ENCODE measurements at places on chromosomes 11 and 22.

- no peak for DNase-seq
These were observed 309.2 kb downstream of the FAT3 start for GRCh38 chr11:92533657-92534335.

- peak; percentile 42 for DNase-seq
These were observed 35.0 kb upstream of the JAM3 start for GRCh38 chr11:134033696-134034491.

DNA sequence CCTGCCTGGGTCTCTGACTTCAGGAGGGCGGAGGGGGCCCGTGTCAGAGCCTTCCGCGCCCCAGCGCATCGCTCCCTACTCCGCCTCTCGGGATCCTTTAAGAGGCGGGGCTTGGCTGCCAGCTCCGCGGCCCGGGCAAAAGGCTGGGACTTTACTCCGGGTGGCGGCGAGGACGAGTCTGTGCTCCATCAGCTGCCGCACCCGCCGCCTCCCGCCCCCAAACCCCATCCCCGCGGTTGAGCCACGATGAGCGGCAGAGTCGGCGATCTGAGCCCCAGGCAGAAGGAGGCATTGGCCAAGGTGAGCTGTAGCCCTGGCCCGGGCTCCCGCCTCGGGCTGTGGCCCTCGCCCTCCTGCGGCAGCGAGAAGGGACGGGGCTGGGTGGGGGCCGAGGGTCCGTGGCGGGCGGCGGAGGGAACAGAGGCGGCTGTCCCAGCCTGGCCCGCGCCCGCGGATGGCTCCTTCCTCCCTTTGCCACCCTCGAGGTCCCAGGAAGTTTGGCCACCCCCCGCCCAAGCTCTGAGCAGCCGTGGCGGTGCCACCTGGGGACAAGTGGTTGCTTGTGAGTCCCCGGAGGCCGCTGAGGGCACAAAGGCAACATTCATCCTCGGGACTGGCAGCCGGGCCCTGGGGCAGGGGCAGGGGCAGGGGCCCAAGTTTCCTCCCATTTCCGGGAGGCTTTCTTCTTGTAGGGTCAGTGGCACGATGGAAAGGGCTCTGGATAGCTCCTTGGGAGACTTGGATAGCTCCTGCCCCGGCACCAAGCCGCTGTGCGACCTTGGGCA lies at the start of gene SEC14L2:
SEC14L2 (plus strand) TSS at position 148 of the 785 bp plus-strand sequence; CDS start at position 247, 99 bp downstream.
- peak; percentile 27 for DNase-seq

DNA sequence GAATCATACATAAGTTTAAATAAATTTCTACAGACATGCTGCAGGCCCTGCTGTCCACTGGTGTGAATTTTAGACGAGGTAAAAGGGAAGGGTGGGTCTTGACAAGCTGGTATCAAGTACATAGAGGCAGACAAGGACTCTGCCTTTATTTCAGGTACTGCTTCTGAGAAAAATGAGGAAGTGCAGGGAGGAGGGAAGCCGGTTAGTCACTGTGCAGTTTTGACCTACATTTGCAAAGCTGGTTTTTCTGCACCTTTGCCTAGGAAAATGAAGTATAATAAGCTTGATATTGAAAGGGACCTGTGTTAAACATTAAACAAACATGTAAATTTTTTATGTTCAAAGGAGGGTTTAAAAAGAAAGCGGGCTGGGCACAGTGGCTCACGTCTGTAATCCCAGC lies 24.6 kb downstream of the TMEM45B start:
- DNase-seq: no peak

DNA sequence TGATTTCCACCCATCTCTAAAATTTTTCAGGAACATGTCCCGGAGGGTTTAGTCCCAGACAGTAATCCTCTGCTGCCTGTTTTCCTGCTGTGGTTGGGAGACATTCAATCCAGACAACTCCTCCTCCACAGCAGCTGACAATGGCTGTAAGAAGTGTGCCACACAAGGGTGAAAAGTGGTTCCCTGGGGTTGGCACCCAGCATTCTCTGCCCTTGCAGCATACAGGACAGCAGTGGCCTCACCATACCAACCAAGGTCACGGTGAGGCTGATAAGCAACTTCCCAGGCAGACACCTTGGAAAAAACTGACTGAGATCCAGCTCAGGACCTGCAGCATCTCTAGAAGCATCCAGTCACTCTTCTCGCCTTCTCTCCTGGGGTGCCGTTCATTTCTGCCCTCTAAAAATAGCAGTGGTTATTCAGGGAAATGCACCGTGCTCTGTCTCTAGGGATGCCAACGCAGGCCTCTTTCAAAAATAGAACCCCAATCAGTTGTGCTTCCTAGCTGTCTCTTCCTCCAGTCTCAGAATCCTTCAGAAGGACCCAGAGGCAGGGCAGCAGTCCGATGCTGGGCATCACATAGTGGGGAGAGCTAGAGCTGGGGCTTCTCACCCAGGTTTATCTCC lies 241.0 kb downstream of the TENM4 start:
- no peak for DNase-seq

- no peak for DNase-seq
These were observed 2.3 kb downstream of the SIK2 start for GRCh38 chr11:111604392-111605009.

DNA sequence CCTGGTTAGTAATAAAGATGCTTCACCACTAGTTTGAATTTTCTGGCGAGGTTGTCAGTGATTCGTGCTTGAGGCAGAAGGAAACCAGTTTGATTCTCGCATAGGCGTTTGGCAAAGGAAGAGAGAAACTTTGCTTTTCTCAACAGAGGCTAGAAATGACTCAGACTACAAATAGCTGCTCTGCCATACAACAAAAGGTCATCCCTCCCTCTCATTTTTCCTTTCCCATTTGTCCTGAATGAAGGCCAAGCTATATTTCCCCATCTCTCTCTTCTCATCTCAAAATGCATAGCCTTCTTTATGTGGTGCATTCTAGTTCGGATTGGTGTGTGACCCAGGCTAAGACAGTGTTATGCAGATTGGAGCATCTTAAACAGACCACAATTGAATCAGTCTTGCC lies 741.4 kb downstream of the NTM start:
- no peak for DNase-seq

DNA sequence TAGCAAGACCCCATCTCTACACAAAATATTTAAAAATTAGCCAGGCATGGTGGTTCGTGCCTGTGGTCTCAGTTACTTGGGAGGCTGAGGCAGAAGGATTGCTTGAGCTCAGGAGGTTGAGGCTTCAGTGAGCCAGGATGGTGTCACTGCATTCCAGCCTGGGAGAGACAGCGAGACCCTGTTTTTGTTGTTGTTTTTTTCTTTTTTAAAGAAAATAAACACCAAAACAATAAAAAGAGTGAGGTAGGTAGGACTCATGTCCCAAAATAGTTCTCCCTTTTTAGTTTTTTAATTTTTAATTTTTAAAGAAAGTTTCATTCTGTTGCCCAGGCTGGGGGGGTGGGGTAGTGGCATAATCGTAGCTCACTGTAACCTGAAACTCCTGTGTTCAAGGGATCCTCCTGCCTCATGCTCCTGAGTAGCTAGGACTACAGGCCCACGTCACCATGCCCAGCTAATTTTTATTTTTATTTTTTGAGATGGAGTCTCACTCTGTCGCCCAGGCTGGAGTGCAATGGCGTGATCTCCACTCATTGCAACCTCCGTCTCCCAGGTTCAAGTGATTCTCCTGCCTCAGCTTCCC lies 25.5 kb upstream of the MALAT1 start:
- DNase-seq: no peak

DNA sequence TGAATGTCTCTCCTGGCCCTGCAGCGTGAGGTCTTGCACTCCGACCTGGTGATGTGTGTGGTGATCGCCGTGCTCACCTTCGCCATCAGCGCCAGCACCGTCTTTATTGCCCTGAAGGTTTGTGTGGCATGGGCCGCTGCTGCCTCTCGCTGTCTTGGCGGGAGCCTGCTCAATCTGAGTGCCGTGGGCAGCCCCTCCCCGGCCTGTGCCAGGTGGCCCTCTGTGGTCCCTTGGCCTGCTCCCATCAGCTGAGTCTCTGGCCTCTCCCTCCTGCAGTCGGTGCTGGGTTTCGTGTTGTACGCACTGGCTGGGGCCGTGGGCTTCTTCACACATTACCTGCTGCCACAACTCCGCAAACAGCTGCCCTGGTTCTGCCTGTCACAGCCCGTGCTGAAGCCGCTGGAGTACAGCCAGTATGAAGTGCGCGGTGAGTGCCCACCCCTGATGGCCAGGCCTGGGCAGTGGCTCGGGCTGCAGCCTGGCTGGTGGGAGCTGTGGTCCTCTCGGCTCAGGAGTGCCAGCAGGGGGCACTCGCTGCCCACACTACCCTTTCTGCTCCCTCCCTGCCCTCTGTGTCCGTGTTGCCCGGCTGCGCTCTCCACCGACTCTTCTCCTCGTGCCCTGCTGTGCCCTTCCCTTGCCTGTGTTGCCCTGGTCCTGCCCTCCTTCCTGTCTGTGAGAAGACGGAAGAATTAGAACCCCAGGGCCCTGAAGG lies 10.2 kb downstream of the PCNX3 start:
- DNase-seq: no peak

DNA sequence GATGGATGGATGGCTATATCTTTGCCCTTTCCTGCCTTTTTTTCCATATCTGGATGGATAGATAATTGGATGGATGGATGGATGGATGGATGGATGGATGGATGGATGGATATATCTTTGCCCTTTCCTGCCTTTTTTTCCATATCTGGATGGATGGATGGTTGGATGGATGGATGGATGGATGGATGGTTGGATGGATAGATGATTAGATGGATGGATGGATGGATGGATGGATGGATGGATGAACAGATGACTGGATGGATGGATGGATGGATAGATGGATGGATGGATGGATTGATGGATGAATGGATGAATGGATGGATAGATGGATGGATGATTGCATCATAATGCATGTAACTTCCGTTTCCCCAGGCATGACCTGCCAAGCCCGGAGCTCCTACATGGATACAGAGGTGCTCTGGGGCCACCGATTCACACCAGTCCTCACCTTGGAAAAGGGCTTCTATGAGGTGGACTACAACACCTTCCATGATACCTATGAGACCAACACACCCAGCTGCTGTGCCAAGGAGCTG lies 24.9 kb downstream of the KCNJ5 start:
- no peak for DNase-seq

GRCh38 chr11:15841931-15842740 lies 514.2 kb downstream of the SOX6 start:
- DNase-seq: no peak

- no peak for DNase-seq
These were observed 49.7 kb downstream of the FDX1 start for GRCh38 chr11:110479108-110480101.

DNA sequence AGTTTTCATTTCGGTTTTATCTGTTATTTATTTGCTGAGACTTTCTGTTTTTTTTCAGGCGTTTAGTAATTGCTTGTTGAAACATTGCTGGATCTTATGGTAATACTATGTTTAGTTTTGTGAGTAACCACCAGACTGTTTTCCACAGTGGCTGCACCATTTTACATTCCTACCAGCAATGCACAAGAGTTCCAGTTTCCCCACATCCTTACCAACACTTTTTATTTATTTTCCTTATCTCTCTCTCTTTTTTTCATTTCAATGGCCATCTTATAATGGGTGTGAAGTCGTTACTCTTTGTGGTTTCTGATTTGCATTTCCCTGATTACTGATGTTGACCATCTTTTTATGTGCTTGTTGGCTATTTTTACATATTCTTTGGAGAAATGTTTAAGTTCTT lies 23.7 kb downstream of the USP47 start:
- DNase-seq: no peak

DNA sequence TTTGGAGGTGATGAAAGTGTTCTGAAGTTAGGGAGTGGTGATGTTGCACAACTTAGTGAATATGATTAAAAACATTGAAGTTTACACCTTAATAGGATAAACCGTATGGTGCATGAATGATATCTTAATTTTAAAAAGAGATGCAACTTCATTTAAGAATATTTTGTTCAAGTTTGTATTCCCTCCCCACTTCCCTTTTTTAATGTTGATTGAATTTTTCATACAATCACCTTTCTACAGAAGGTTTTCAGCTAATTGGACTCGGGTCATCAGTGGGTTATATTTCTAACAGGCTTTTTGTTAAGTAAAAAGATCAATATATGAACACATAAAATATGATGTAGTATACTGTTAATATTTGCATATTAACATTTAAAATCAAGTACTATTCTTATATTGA lies 72.6 kb downstream of the DDIAS start:
- DNase-seq: no peak

DNA sequence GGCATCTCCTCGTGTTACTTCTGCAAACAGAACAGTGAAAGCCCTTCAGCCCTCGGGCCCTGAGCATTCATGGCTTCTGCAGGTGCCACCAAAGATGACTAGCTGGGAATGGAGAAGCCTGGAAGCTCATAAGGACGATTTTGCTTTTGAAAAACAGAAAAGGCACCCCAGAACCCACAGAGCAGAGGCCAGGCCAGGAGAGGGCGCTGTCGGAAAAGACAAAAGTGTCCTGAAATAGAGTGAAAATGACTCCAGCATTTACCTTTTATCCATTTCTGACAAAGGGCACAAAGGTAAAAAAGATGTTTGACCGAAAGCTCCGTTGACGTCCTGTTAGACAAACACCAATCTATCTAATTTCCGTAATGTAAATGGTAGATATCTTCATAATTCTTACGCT lies 37.6 kb downstream of the ZNF195 start:
- DNase-seq: peak; percentile 27

- no peak for DNase-seq
These were observed 10.7 kb upstream of the SESN3 start for GRCh38 chr11:95241681-95242081.

GRCh38 chr11:67352546-67353316 lies 615 bp downstream of the POLD4 start:
- DNase-seq: no peak

DNA sequence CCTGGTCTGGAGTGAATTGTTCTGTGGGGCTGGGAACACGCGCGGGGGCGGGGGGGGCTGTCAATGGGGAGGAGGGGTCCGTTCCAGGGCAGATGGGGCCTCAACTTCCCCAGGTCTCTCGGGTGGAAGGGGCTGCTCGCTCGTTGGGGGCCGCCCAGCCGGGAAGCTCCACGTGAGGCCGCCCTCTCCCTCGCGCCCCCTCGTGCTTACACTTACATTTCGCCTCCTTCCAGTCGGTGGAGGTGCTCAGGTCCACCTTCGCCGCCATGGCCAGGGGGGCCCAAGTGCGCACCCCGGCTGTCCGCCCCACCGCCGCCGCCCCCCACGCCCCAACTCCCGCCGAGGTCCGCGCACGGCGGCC lies 452 bp downstream of the MACROD1 start:
- DNase-seq: no peak

GRCh38 chr11:68643585-68643984 lies 40.8 kb upstream of the GAL start:
- DNase-seq: no peak

GRCh38 chr11:122271745-122272144 lies 155.7 kb upstream of the BLID start:
- no peak for DNase-seq

DNA sequence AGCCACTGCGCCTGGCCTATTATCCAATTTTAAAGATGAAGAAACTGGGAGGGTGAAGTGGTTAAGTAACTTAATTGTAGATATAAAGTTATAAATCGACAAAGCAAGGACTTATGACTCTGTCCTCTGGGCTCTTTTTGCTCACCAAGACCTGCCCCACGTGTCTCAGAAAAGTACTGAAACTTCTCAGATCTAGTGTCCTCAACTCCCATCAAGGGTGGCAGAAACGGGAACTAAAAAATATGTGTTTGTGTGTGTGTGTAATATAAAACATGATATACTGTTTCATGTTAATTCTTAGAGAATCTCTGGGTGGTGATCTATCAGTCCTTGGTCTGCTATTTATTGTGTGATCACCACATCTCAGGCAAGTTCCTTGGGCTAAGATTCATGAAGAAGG lies 104.9 kb downstream of the GAB2 start:
- no peak for DNase-seq

- no peak for DNase-seq
These were observed 18.3 kb upstream of the DDX17 start for GRCh38 chr22:38524429-38524828.
